GM12892 (cell line): ENCODE measurements at places on chromosomes 5 and 9.

DNA sequence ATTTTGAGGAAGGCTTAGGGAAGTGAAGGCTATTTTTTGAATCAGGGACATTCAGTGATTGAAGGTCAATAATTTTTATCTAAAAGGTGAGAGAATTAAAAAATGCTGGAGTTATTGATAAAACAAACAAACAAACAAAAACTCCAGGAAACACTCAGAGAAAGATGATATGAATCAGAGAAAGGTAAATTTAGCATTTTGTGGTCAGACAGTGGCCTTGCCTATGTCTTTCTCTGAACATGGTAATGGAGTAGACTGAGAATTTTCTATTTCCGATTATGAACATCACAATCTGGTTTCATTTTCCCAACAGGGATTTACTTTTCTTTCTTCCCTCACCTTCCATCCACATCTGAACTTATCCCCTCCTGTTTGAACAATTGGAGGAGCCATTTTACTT is 353.6 kb upstream of the RIOK2 start:
- DNase-seq, result no peak

DNA sequence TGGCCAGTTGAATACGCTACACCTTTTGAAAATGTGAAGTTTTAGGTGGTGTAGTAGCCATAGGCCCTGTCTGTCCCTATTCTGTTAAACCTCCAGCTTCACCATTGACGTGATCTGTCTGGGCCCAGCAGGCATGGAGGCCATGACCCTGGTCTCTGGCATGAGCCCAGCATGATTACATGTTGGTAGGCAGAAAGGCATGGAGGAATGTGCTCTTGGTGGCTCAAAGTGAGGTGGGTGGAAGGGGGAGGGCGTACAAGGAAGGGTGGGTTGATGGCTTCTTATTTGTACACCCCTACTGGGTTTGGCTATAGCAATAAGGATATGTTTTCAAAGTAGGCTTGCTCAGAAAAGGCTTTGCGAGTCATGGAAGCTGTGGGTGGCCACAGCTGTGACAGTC is 23.7 kb downstream of the RALGPS1 start:
- no peak for DNase-seq

GRCh38 chr5:102801371-102801770 is 46.3 kb downstream of the PAM start:
- DNase-seq, result no peak

GRCh38 chr9:6460189-6460768 is 47.3 kb downstream of the UHRF2 start:
- DNase-seq, result no peak

- DNase-seq, result no peak
Measured at GRCh38 chr5:100899675-100900074, 3.4 kb downstream of the ST8SIA4 start.

DNA sequence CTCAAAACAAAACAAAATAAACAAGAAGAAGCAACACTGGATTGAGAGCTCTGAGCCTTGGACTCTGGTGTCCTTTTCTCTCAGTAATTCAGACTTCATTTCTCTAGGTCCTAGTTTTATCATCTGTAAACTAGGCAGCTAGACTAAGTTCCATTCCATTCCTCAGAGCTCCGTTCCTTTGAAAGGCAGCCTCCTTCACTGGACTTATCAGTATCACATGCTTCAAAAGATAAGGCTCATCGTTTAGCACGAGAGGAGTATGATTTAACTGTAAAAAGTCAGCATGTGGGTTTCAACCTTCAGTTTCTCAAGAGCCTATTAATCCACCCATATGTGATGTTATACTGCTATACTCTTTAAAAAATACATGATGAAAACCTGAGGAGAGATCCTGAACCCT is 1.6 kb downstream of the ATP10B start:
- DNase-seq, result no peak

DNA sequence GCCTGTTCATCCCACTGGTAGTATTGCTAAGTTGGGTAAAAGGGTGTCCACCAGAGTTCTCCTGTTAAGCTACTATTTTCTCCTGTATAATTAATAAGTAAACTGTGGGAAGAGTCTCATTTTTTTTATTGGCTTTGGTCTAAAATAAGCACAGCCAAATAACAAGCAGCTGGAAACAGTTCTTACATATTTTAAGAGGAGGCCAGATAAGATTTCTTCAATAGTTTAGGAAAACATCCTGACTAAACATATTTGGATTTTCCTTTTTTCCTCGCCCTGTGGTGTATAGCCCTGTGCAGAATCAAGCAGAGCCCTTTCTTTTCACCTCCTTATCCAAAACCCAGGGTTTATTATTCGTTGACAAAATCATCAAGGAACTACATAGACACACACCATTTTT is 122.2 kb upstream of the ZNF608 start:
- no peak for DNase-seq

DNA sequence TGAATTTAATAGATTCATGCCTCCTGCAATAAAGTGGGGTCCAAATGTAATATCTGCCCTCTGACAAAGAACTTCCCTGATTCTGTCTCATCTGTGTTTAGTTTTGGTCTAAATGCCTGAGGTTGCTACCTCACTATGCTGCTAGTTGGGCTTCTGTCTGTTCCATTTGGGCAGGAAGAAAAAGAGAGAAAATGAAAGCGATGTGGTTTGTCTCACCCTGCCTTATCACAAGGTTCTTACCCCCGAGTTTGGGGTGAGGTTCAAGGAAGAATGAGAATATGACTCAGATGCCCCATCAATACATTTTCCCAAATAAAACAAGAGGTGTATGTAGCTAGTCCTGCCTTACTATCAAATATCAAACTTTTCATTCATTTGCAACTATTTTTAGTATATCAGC is 132.1 kb upstream of the MTAP start:
- no peak for DNase-seq

DNA sequence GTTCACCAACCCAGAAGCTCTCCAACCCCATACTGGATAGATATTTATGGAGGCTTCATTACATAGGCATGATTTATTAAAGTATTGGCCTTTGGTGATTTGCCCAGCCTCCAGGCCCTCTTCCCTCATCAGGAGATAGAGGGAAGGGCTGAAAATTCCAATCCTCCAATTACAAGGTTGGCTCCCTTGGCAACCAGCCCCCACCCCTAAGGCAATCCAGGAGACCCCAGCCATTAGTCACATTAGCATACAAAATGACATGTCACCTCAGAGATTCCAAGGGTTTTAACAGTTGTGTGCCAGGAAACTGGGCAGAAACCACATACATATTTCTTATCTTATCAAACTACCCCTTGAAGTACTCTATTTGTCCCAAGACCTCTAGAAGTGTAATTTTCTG is 210.0 kb downstream of the HINT1 start:
- no peak for DNase-seq

- DNase-seq, result no peak
Measured at GRCh38 chr5:121984250-121984649, 22.5 kb downstream of the SRFBP1 start.

DNA sequence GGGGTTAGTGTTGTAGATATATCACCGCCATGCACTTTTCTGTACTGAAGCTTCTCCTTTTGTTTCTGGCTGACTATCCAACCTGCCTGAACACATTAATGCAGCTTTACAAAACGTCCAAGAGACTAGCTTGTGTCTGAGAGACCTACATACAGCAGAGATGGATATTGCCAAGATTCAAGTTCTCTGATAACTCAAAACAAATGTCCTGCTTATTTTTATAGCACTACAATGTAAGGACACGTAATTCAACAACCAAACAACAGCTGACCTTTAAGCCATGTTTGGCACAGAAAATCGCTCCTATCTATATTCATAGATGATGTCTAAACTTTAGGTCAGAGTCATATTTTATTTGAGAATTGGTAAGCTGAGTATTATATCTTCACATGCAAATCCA is 76.2 kb upstream of the NTRK2 start:
- no peak for DNase-seq

- peak; percentile 37 for DNase-seq
Measured at GRCh38 chr5:56088967-56089829, 94.4 kb upstream of the IL6ST start.

- no peak for DNase-seq
Measured at GRCh38 chr9:116656501-116656971, 30.6 kb upstream of the TRIM32 start.

DNA sequence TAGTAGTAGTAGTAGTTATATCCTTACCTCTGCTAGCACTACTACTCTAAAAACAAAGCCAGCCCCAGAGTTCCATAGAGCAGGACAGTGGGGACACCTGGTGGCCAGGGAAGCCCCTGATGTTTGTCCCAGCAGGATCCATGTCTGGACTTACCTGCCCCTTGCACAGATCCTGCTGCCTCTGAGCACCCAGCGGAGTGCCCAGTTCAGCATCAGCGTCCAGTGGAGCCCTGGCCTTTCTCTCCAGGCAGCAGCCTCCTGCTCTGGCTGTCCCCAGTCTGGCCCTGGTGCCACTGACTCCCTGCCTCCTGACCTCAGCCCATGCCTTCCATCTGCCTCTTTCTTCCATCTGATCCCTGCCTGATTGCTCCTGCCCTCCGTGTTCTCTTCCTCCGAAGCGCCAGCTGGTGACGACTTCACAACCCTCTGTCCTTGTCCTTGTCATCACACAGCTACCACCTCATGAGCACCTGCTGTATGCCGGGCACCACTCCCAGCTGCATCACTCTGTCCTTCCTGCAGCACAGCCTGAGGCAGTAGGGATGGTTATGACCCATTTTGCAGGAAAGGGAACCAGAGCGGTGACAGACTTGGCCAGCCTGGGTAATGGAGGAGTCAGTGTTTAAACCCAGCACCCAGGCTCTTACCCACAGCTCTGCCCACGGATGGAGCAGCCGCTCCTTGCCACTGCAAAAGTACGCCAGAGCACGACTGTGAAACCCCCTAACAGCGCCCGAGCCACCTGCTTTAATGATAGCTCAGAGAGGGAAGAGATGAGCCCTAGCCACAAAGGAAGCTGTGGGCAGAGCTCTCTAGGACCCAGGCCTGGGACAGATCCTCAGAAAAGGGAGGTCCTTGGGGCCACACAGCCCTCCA is 11.5 kb downstream of the SARDH start:
- peak; percentile 44 for DNase-seq

GRCh38 chr5:83277953-83278352 is 193.6 kb upstream of the VCAN start:
- DNase-seq, result no peak

GRCh38 chr9:95831810-95832209 is 43.7 kb upstream of the ERCC6L2 start:
- no peak for DNase-seq

GRCh38 chr5:71865665-71866320 is 146.7 kb downstream of the CARTPT start:
- DNase-seq, result no peak

GRCh38 chr9:38405785-38406184 is 13.3 kb downstream of the ALDH1B1 start:
- DNase-seq, result no peak

- DNase-seq, result no peak
Measured at GRCh38 chr5:116009806-116010205, 22.5 kb upstream of the ARL14EPL start.

GRCh38 chr5:139131465-139131864 is 66.7 kb downstream of the SIL1 start:
- DNase-seq, result no peak

DNA sequence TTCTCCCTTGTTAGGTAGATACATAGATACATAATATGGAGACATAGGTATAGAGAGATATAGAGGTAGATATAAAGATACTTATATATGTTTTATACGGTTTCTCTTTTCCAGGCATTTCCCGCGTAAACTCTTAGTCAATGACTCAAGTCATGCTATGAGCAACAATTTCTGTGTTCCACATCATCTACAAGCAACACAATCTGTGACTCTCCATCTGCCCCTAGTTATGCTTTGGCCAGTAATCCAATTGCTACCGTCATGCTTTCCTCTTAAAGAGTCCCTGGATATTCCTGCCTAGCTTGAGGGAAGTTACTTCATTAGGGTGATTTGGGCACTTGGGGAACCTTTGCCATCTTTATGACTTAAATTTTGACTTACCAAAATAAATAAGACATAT is 129.0 kb upstream of the ADAMTS16 start:
- DNase-seq, result no peak

DNA sequence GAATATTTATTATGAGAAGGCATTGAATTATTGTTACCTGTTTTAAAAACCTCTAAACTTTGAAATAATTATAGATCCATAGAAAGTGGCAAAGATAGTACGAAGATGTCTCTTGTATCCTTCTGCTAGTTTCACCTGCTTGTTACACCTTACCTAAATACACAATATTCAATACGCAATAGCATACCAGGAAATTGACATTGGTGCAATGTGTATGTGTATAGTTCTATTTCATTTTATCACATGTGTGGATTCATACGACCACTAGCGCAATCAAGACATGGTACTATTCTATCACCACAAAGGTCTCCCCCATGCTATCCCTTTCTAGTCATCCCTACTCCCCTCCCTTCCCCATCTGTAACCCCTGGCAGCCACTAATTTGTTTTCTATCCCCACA is 8.5 kb upstream of the OR2S2 start:
- no peak for DNase-seq

- no peak for DNase-seq
Measured at GRCh38 chr5:14269395-14269794, 126.3 kb downstream of the TRIO start.

GRCh38 chr9:117341151-117341550 is 73.7 kb downstream of the ASTN2 start:
- no peak for DNase-seq

DNA sequence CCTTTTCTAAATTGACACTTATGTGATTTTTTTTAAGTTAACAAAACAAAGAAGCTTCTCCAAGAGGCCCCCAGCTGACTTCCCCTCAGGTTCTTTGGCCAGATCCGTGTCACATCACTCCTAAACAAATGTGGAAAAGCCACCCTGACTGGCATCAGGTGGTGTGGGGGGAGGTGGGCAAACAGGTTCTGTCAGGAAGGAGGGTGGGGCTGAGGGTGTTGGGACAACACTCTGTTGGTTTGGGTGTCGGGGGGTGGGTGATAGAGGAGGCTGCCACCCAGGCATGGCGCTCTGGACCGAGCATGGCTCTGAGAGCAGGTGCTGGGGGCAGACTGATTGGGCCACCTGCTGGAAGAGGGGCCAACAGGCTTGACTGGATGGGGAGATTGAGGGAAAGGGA is 210.9 kb downstream of the HSPA4 start:
- no peak for DNase-seq

DNA sequence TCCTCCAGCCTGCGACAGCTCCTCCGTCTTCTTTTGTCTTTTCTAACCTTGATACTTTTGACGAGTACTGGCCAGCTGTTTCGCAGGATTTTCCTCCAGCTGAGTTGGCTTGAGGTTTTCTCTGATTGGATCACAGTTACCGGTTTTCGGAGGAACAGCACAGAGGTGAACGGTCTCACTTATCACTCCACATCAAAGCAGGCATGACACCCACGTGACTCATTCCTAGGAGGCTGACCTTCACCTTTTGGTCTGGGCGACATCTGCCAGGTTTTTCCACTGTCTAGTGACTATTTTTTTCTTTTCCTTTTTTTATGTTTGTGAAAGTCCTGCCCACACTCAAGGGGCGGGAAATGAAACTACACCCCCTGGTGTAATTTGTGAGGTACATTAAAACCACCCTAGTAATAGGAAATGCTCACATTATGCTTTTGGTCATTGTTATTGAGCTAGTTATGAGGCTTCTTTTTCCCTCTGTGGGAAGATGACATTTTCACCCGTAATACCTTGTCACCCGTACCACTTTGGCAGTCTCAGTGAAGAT is 319.2 kb downstream of the GADD45G start:
- no peak for DNase-seq

GRCh38 chr5:42108468-42108867 is 183.4 kb downstream of the FBXO4 start:
- no peak for DNase-seq
